Fibroblast of skin of abdomen (primary cell): ENCODE measurements at places on chromosomes 1 and 21.

- DNase-seq: no peak
Measured at GRCh38 chr1:100391675-100392074, 39.4 kb downstream of the CDC14A start.

DNA sequence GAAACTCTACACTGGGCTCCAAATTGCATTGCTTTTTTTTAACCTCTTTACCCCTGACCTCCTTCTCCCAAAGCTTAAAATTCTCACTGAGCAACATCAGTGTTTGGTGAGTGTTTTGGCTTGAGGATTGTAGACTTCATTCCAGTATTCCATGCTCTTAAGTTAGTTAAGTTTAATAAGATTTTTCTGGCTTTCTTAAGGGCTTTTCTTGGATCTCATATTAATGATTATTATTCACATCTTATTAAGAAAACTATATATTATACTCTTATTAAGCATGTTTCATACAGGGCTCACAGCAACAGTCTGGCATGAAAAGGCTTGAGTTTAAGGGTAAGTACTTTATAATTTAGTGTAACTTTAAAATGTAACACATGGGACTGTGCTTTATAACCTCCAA is 141.8 kb downstream of the DISP1 start:
- no peak for DNase-seq

GRCh38 chr1:194647118-194647517 is 1460.7 kb upstream of the B3GALT2 start:
- DNase-seq: no peak

DNA sequence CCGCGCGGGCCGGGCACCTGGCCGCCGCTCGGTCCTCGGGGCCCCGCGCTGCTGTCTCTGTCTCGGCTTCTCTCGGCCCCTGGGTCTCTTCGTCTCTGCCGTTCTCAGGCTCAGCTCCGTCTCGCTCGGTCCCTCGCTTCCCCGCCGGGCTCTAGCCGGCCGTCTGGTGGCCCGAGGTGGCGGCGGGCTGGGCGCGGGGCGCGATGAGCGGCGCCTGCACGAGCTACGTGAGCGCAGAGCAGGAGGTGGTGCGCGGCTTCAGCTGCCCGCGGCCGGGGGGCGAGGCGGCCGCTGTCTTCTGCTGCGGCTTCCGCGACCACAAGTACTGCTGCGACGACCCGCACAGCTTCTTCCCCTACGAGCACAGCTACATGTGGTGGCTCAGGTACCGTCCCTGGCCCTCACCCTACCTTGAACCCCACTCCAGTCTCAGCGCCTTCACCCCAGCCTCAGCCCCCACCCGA is 355 bp downstream of the SHISAL2A start:
- DNase-seq: no peak

DNA sequence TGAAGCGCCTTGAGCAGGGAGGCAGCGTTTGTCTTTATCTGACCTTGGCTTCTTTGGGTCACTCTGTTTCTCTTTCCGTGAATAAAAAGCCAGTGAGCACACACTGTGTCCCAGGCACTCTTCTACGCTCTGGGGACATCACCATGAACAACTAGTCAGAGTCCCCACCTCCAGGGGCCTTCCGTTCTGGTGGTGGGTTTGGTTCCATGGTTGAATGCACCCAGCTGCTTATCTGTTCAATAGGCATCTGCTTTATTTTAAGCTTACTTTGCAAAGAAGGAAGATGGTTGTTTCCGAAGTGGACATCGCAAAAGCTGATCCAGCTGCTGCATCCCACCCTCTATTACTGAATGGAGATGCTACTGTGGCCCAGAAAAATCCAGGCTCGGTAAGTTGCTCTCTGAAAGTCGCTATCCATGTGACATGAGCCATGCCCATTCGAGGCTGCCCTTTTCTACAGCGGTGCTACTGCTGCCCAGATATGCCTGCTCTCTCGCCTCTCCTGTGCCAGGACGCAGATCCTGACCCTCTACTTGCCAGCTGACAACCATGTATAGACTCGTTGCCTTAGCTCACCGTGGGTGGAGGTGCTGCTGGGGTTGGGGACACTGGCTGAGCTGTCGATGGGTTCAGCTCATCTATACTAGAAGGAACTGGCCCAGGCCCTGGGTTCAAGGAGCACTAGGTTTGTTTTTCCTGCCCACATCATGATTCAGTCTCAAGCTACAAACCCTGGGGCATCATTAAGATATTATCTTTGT is 5.9 kb downstream of the MX1 start:
- no peak for DNase-seq

DNA sequence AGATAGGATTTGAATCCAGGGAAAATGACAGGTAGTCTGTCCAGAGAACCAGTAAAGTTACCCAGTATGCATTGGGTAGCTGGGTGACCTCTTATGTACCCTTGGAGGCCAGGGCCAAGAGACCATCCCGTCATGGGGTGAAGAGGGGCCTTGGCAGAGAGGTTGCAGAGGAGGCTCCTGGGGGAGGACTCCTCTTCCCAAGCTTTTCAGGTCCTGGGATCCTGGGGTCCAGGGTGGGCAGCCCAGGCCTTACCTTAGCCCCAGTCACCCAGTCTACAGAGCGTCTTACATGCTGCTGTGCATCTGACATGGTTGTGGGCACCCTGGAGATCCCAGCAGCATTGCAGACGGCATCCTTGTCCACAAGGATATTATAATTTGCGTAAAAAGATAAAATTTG is 14.0 kb downstream of the PMF1 start:
- no peak for DNase-seq

GRCh38 chr1:54111624-54112023 is 41.2 kb downstream of the CDCP2 start:
- DNase-seq: no peak

- no peak for DNase-seq
Measured at GRCh38 chr21:31107871-31108270, 69.6 kb upstream of the KRTAP19-8 start.

DNA sequence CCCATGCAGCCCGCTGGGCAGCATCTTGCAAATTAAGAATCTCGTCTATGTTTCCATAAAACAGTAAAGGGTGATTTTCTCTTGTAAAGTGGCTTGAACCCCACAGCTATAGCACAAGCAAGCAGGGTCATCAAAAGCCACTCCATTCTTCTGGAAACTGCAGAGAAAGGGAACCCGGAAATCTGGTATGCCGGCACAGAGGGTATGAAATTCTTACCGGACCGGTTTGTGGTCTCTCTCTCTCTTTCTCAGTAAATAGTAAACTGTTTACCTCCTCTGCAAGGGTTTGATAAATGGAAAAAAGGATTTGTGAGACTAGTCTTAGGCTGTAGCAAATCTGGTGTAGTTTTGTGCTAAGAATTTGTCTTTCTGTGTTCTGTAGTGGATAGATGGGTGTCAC is 2.7 kb upstream of the ADSS2 start:
- DNase-seq: no peak

- DNase-seq: no peak
Measured at GRCh38 chr1:150574260-150575071, 4.9 kb downstream of the MCL1 start.

DNA sequence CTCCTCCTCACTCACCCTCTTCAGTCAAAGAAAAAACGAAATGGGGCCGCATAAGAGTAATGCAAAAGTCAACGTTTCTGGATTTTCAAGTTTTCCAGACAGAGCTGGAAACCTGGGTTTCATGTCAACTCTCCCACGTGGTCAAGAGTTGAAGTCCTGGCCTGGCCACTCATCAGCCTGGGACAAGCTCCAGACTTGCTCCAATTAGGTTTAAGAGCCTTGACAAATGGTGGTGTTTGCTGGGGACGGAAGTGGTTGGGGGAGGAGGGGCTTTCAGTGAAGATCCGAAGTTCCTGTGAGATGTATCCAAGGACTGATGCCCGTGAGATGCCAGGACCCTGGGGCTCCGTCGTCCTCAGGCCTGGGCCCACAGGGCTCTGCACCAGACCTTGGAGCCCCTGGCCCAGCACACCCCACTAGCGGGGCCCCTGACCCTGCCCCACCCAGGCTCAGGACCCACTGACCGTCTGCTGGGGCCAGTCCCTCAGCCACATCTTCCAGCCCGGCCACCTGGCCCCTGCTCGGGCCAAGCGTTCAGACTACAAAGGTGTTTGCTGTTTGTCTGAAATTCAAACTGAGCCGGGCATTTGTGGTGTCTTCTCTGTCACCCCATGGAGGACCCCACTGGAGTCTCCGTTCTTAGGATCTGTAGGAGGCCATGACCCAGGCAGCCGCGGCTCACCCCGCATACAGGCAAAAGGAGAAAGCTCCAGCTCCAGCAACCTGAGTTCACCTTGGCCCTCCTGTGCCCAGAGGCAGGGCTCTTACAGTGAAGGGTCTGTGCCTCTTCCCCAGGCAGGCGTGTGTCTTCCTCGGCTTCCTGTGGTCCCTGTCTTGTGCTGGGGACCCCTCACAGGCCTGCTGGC is 53.3 kb downstream of the SIK1 start:
- no peak for DNase-seq

DNA sequence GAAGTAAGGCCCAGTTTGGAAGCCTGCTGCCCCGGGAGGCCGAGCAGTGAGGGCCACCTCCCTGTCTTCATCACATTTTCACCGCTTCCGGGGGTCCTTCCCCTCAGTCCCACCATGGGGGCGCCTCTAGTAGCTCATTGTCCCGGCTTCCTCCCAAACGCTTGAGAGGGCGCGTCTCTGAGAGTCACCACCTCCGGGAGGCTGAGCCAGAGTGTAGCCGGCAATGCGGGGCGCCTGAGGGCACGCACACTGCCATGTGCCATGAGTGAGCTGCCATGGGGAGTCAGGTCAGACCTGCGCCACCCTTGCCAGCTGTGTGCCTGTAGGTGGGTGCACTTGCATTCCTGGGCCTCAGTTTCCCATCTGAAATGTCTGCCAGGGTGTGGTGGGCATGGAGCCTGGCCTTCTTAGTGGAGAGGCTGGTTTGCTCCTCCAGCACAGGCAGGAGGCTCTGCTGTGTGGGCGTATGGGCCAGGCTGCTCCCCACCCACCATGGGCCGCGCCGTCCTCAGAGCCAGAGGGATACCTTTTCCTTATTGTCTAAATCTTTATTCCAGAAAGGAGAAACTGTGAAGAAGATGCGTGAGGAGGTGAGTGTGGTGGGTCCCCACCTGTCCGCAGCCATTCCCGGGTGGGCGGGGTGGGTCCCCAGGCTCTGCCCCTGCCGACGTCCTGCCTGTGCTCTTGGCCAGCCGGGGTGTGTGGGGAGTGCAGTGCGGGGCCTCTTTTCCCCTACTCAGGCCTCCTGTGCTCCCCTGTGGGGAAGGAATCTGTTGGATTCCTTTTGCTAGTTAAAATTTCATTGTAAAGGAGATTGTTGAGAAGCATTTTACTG is 81.3 kb upstream of the COL6A1 start:
- DNase-seq: no peak

- no peak for DNase-seq
Measured at GRCh38 chr21:44708213-44708865, 3.0 kb downstream of the TSPEAR start.
